Fibroblast of skin of right quadriceps (primary cell): ENCODE measurements at places on chromosomes 6 and 20.

DNA sequence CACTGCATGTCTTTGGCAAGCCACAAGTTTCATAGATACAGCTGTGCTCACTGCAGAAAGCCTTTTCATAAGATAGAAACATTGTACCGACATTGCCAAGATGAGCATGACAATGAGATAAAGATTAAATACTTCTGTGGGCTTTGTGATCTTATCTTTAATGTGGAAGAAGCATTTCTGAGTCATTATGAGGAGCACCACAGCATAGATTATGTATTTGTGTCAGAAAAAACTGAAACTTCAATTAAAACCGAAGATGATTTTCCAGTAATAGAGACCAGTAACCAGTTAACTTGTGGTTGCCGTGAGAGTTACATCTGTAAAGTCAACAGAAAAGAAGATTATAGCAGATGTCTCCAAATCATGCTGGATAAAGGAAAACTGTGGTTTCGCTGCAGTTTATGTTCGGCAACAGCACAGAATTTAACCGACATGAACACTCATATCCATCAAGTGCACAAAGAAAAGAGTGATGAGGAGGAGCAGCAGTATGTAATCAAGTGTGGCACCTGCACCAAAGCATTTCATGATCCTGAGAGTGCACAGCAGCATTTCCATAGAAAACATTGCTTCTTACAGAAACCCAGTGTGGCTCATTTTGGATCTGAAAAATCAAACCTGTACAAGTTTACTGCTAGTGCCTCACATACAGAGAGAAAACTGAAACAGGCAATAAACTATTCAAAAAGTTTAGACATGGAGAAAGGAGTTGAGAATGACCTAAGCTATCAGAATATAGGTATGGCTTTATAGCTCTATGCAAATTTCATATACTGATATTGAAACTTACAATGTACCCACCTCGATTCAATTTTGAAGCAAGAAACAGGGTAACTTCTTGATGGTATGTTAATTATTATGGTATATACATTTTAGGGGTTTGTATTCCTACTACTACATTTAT, 23.9 kb upstream of the BAG2 start:
- DNase-seq, result no peak

DNA sequence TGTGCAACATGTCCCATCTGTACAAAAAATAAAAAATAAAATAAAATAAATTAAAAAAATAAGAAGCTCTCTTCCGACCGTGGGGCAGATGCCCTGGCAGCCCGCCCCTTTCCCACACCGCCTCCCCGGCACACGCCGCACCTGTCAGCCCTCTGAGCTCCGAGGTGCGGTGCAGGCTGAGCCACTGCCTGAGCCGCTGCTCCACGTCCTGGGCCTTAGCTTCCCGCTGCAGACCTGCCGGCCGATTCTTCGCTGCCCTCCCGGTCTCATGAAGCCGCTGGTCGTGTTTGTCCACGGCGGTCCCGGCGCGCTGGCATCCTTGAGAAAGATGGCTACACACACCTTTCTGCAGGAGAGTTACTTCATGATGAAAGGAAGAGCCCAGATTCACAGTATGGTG, 10.7 kb upstream of the CLPSL2 start:
- DNase-seq, result no peak

DNA sequence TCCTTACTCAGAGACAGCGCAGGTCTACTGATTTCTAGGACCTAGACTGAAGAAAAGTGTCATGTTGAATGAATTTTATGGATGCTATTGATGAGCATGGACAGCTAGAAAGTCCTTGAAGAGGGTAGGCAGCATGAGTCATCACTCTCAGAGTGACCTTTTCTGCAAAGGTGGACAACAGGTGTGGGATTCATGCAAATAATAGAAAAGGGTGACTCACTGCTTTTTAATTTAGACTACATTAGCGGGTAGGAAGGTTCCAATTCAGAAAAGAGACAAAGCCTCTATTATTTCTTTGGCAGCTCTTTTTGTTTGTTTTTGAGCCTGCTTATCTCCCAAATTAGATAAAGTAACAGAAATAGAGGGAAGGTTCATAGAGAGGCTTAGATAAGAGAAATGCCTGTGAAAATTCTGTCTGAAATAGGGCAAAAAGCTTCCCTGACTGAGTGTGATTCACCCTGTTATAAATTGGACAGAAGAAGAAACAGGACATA, 191.4 kb downstream of the TENT5A start:
- DNase-seq, result no peak

DNA sequence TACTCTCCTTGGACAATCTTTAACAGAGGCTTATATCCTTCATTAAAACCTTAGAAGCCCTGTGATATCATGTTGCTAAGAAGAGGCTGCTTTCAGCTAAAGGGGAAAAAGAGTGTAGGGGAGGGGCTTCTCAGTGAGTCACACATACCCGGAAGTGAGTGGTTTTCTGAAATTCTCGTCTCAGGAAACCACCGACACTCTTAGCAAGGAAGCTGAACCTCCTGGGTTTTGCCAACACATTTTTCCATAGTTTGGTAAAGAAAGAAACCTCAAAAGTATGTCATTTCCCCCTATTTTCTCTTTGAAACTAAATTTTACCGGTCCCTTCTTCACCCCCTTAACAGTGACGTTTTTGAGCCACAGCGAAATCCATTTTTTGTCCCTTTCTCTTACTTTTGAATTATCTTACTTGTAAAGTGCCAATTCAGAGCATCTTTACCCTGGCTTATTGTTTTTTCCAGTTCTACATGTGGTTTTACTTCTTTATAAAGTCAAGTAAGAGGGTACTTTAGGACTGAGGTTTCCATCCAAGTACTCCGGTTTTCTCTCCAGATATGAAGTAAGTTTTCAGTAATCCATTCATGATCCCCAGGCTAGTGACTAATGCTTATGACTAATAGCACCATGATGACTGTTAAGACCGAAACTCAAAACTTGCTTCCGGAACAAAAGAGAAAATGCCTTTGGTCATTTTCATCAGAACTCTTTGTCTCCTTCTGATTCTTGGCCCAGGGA, 219.3 kb downstream of the ARHGAP18 start:
- peak; percentile 97 for DNase-seq

- DNase-seq, result no peak
These were observed 309.0 kb upstream of the PTCHD4 start for GRCh38 chr6:48419992-48420391.

DNA sequence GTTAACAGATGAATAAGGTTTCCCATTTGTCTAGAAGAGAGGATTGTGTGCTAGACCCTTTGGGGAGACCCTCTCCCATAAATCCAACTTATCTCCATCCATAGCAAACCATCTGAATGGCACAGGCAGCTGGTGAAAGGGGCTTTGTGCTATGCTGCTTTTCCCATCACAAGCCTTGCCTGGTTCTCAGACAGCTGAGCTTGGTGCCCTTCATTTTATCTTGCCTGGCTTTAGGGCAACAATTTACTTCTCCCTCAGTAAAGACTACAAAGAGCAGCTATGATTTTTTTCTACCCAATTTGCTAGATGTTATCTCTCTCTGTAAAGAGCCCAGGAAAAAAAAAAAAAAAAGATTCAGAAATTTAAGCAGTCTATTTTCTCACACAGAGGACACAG, 117.0 kb upstream of the COL21A1 start:
- DNase-seq, result no peak

DNA sequence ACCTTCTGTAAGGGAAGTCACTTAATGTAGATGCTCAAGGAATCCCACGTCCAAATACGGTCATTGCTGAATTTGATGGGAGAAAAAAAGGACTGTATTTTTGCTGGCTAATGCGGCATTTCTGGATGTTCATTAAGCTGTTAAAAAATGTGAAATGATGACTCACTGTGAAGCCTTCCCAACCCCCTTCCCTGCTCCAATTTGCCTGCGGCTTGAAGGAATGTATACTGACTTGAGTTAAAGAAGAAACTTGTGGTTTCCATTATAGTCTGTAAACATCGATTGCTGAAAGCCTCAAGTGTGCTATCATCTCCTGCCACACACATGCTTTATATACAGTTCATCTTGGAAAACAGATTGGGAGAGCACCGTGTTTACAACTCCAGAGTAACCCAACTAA, 249.1 kb upstream of the JAG1 start:
- DNase-seq, result peak; percentile 98

GRCh38 chr6:8958894-8959511, 523.7 kb upstream of the SLC35B3 start:
- no peak for DNase-seq

DNA sequence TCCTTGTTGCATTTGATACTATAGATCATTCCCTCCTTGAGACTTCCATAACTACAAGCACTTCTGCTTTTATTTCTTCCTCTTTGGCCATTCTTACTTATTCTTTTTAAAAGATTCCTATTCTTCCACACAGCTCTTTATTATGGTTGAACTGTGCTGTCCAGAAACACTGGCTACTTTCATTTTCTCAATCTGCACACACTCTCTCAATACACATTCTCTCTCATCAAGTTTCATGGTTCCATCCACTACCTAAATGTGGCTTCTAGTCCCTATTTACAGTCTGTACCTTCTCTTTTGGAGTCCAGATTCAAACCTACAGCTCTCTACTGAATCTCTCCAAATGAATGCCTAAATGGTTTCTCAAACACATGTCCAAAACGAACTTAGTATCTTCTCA, 214.3 kb upstream of the RSPO3 start:
- DNase-seq, result no peak

DNA sequence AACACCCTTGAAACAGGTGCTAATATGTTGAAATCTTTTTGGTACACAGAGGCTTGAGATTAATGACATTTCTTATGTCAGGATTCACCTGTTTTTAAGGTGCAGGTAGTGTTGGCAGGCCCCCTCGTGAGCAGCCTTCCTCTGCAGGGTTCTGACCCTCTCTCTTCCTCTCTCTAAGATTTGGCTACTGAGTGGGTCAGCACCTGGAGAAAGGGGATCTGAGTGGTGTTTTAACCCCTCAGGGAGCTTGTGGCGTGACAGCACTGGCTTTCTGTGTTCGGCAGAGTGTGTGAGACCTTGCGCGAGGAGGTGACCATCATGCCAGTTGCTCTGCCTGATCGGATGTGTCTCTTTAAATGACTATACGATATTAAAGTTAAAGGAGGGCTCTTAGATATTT, 37.1 kb downstream of the HIVEP1 start:
- no peak for DNase-seq

DNA sequence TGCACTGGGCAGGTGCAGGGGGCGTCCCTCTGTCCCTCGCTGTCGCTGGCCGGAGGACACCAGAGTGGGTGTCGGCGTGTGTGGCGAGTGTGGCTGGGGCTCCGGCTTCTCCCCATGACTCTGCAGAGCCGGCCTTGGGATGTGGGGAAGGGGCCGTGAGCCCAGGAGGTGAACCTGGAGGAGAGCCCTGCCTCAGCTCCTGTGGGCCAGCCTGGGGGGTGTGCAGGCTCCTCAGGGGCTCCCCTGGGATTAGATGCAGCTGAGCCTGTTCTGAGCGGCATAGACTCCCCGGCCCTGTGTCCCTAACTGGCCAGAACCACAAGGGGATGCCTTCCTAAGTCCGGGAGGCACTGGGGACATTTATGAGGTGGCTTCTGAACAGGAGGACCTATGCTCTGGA, 73.2 kb upstream of the GATA5 start:
- DNase-seq, result no peak

GRCh38 chr6:41984623-41985022, 43.0 kb upstream of the CCND3 start:
- no peak for DNase-seq

DNA sequence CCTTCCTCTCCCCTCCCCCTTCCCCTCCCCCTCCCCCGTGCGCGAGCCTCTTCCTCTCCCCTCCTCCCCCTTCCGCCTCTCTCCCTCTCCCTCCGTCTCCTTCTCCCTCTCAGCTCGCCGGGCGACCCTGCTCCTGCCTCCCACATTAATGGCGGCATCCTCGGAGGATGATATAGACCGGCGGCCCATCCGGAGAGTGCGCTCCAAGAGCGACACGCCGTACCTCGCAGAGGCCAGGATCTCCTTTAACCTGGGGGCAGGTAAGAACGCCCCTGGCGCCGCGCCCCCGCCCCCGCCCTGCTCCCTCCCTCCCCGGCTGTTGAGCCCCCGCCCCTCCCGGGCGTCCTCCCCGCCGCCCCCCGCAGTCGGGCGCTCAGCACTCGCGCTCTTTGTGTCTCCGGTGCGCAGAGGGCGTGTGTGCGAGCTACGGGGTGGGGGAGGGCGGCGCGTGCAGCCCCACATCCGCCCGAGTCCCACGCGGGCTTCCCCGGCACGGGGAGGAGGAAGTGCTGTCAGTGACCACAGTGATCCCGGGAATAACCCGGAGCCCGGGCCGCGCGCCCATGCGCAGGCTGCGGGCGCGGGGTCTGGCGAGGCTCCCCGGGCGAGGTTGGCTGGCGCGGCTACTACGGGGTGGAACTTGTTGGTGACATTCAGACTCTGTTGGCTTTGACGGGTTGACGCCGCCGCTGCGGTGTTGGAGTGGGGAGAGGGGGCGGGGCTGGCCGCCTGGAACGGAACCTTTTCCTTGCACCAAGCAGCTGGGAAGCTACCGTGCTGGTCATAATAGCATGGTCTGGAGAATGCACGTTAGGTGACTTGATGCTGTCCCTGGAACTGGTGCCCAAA, 33.2 kb downstream of the PHACTR1 start:
- no peak for DNase-seq

- no peak for DNase-seq
These were observed 222.6 kb downstream of the C6orf118 start for GRCh38 chr6:165086814-165087213.

GRCh38 chr6:20217891-20218290, 5.6 kb upstream of the MBOAT1 start:
- DNase-seq, result no peak

DNA sequence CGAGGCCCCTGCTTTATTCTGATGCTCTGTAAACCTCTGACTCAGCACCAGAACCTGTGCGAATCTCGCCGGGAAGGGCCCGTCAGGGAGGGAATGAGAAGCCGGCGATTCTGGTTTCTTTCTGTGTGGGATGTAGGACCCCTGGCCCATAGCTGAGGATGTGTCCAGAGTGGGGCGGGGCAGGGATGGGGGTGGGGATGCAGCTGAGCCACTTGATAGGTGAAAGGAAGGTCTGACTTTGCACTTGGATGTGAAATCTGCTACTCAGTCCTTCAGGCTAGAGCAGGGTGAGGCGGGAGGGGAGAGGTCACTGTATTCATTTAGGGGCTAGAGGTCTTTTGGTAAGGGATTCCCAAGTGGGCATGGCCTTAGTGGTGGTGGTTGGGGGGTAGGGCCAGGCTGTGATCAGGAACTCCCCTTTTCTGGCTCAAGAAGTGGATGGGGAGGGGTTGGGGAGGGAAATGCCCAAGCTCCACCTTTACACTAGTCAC, 2.3 kb downstream of the TOX2 start:
- DNase-seq, result no peak

DNA sequence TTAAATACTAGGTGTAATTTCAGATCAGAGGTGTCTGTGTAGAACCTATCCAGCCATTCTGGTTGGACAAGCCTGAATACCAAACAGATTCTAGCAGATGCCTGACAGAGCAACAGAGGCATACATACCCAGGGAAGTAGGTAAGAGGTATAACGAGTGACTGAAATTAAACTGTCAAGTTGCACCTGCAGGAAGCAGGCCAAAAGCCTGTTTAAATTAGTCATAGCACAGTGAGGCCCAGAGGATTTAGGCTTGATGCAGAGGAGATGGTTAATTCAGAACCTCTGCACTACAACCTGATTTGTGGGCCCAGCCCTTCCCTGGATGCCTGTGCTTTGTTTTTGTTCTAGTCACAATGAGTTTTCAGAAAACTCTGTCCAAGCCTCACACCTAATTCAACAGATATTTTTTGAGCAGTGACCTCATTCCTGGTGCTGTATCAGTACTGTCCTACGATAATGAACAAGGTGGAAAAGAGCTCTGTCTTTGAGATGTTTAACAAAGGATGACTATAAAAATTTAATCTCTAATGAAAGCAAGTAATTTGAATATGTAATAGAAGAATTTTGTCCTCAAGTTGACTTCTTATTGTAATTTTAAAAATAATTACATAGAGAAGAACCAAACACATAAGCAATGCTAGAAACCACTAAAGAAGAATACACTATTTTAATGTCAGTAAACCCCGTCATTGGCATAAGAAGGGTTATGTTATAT, 31.7 kb downstream of the C6orf58 start:
- DNase-seq, result no peak
